ENCODE measurements at places on chromosomes 16 and 17. TPM values are rescaled to one million over a fixed set of nuclear protein-coding genes. Genes with fewer than 3 reads are reported as not detected.

DNA sequence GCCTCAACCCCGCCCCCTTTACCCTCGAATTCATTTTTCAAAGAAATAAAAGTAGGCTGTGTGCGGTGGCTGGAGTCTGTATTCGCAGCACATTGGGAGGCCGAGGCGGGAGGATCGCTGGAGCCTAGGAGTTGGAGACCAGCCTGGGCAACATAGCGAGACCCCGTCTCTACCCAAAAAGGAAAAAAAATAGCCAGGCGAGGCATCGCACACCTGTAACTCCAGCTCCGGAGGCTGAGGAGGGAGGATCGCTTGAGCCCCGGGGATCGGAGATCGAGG lies 671 bp upstream of the TOP2A start:
- H3K4me1 ChIP-seq: no peaks in the 10 kb centered on the region
- peak overlapping the region; percentile 42 for H3K27ac ChIP-seq
- peak overlapping the region; percentile 55 for H3K4me3 ChIP-seq
- DNase-seq: no peak
- no peaks in the 10 kb centered on the region for H3K36me3 ChIP-seq

DNA sequence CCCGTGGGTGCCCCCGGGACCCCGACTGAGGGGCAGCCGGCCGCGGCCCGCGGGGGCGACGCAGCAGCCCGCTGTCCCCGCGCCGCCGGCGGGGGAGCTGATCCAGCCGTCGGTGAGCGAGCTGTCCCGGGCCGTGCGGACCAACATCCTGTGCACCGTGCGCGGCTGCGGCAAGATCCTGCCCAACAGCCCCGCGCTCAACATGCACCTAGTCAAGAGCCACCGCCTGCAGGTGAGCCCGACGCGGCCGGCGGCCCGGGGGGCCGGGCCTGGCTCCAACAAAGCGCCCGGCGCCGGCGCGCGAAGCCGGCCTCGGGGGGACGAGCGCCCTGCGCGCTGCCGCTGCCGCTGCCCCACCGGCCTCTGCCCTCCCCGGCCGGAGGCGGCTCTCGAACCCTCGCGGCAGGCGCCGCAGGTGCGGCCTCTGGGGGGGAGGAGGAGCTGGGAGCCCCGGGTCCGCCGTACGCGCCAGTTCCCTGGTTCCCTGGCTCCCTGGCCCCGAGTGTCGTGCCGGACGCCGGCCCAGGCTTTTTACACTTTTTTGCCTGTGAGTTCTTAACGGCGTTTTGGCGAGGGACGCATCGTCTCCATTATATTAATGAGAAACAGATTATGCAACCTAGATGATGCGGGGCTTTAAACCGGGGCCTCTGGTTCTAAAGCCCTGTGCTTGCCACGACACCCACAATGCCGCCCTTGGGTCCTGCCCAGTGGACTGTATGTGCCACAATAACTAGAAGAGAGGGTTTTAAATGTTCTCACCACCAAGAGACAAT lies 521 bp downstream of the ATMIN start:
- peaks cover 11% of the 10 kb centered on the region for H3K36me3 ChIP-seq
- H3K4me3 ChIP-seq: peak overlapping the region; percentile 90

The PRSS8 gene
- not detected for total RNA-seq

DNA sequence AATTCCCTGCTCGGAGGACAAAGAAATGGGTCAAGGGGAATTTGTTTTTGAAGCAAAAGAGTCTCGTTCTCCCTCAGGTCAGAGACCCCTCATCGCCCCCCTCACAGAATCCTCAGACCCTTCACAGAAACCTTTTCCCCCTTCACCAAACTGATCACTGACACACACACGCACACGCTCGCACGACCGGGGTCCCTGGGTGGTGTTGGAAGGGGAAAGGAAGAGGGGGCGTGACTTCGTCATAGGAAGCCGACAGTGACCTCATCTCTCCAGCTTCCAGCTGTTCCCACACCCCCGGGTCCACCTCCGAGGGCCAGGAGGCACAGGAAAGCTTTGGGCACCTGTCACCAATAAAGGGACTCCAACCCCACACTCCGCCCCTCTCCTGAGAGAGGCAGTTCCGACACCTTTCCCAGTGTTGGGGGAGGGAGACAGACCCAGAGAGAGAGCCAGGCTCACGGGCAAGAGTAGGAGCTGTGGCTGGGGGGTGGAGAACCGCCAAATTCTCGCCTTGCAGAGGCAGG lies 1.2 kb downstream of the ASGR1 start:
- peaks cover 13% of the 10 kb centered on the region for H3K4me1 ChIP-seq
- no peaks in the 10 kb centered on the region for H3K27me3 ChIP-seq
- no peak for DNase-seq
- H3K27ac ChIP-seq: no peak overlapping the region
- peak overlapping the region; percentile 51 for H3K4me3 ChIP-seq

DNA sequence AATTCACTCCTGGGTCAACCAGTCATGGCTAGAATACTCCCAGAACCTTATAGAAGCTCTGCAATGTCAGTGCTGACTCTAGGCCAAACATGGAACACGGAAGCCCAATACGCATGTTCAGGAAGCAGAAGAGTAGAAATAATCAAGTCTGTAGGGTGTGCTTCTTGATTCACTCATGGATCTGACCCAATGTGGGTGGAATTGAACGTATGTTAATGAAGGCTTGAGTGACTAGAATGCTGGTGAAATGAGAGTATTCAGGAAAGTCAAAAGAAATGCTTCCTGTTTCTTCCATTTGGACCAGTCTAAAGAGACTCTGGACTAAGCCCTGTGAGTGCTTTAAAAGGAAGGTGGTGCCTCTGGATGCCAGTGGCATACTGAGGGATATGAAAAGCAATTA lies 395.0 kb downstream of the CDH13 start:
- no peaks in the 10 kb centered on the region for H3K27me3 ChIP-seq
- DNase-seq: no peak
- no peak overlapping the region for H3K27ac ChIP-seq
- no peaks in the 10 kb centered on the region for H3K4me1 ChIP-seq

GRCh38 chr17:67569015-67569451 lies 148.7 kb upstream of the NOL11 start:
- H3K4me3 ChIP-seq: no peak overlapping the region
- no peak overlapping the region for H3K27ac ChIP-seq
- H3K36me3 ChIP-seq: no peaks in the 10 kb centered on the region
- no peaks in the 10 kb centered on the region for H3K4me1 ChIP-seq
- no peaks in the 10 kb centered on the region for H3K27me3 ChIP-seq

The FBXW10 gene
- total RNA-seq: not detected

DNA sequence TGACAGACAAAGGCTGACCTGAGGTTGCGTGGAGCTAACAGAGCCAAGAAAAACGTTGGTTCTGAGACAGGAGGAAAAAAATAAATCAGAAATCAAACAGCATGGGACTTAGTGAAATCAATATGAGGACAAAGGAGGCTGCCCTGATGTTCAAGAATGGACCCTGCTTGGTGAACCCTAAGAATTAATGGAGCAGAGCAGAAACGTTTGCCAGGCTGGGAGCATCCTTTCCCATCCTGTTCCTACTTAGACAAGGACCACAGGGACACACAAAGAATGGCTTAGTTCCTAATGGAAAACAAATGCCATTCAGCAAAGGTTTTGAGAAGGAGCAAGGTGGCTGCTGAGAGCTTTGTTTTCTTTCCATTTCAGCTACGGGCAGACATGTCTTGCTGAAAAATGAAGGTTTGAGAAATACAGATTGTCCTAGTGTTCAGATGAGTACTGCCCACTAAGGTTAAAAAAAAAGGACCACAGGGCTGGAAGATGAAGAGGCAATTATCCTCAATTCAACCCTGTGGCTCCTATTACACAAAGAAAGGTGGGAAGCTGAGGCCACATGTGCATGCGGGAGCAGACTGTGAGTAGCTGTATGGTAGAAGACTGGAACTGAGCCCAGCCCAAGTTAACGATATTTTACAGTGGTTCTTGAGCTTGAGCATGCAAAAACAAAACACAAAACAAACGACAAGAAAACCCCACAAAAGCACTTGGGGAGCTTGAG lies 230.1 kb downstream of the SLC39A11 start:
- H3K27me3 ChIP-seq: no peaks in the 10 kb centered on the region
- H3K4me1 ChIP-seq: no peaks in the 10 kb centered on the region
- H3K4me3 ChIP-seq: no peak overlapping the region
- no peaks in the 10 kb centered on the region for H3K36me3 ChIP-seq
- no peak for DNase-seq
- H3K27ac ChIP-seq: no peak overlapping the region

DNA sequence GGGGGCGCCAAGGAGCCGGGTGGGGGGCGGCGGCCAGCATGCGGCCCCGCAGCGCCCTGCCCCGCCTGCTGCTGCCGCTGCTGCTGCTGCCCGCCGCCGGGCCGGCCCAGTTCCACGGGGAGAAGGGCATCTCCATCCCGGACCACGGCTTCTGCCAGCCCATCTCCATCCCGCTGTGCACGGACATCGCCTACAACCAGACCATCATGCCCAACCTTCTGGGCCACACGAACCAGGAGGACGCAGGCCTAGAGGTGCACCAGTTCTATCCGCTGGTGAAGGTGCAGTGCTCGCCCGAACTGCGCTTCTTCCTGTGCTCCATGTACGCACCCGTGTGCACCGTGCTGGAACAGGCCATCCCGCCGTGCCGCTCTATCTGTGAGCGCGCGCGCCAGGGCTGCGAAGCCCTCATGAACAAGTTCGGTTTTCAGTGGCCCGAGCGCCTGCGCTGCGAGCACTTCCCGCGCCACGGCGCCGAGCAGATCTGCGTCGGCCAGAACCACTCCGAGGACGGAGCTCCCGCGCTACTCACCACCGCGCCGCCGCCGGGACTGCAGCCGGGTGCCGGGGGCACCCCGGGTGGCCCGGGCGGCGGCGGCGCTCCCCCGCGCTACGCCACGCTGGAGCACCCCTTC lies 484 bp downstream of the FZD2 start:
- DNase-seq: peak; percentile 67
- H3K4me3 ChIP-seq: peak overlapping the region; percentile 87
- H3K36me3 ChIP-seq: no peaks in the 10 kb centered on the region
- peaks cover 7% of the 10 kb centered on the region for H3K4me1 ChIP-seq
- H3K27me3 ChIP-seq: no peaks in the 10 kb centered on the region

DNA sequence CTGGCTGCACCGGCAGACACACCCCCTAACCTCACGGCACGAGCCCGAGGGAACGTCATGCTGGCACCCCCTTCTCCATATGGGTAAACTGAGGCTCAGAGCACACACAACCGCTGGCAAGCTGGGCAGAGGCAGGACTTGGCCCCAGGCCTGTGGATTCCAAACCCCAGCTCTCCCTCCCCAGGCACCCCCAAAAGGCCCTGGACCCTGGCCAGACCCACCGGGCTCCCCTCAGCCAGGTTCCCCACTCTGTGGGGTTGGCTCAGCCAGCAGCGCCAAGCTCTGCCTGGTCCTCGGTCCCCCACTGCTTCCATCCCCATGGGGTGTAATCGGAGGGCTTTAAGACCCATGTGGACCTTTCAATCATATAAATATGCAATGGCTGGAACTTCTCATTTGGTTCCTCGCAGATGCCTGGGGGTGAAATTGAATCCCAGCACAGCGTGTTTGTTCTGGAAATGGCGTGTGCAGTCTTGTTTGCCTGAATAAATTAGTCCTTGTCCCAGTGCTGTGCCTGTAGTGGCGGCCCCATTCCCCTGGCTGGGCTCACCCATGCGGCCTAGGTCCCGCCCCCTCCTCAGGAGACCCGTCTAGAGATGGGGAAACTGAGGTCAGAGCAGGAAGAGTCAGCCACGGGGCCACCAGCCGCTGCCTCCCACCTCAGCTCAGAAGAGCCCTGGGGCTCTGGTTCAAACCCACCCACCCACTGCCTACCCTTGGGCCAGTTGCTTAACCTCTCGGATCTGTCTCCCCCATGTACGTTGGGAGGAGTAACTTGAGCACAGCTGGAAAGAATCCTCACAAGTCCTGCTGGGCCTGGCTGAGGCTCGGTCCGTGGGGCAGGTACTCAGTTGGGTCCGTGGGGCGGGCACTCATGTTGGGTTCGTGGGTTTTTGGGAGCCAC lies 57.3 kb downstream of the ZFPM1 start:
- no peak for DNase-seq
- no peak overlapping the region for H3K27ac ChIP-seq
- no peaks in the 10 kb centered on the region for H3K27me3 ChIP-seq
- H3K4me1 ChIP-seq: no peaks in the 10 kb centered on the region
- no peak overlapping the region for H3K4me3 ChIP-seq

DNA sequence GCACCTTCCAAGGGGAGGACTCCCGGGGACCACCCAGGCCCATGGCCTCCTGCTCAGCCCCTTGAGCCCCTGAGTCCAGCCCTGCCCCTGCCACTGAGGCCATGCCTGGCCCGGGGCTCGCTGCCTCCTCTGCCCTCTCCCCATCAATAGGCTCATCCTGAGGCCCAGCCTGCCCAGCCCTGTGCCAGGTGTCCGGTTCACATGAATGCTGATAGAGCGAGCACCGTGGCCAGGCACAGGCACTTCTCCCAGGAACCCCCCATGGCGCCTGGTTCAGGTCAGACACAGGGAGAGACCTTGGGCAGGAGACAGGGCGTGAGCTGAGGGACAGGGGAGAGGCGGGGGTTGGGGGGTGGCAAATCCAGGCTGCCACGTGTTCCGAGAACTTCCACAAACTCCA lies 2.8 kb upstream of the PVALEF start:
- no peak overlapping the region for H3K4me3 ChIP-seq
- no peak for DNase-seq
- H3K27ac ChIP-seq: no peak overlapping the region
- H3K4me1 ChIP-seq: peaks cover 3% of the 10 kb centered on the region
- H3K27me3 ChIP-seq: no peaks in the 10 kb centered on the region

DNA sequence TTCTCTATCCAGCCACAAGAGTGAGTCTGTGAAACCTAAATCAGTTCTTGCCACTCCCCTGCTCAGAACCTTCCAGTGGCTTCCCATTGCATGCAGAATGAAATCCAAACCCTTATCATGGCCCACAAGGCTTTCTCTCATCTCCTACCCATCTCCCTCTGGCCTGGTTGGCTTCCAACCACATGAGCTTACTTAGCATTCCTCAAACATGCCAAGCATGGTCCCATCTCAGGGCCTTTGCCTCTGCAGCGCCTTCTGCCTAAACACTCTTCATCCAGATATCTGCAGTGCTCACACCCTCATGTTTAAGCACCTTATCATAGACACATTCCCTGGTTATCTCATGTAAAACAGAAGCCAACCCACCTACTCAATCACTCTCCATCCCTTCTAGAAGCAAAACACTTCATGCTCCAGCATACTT lies 15.5 kb downstream of the TK2 start:
- peaks cover 72% of the 10 kb centered on the region for H3K36me3 ChIP-seq
- H3K27ac ChIP-seq: no peak overlapping the region
- no peaks in the 10 kb centered on the region for H3K4me1 ChIP-seq
- H3K27me3 ChIP-seq: no peaks in the 10 kb centered on the region
- DNase-seq: no peak
- no peak overlapping the region for H3K4me3 ChIP-seq

DNA sequence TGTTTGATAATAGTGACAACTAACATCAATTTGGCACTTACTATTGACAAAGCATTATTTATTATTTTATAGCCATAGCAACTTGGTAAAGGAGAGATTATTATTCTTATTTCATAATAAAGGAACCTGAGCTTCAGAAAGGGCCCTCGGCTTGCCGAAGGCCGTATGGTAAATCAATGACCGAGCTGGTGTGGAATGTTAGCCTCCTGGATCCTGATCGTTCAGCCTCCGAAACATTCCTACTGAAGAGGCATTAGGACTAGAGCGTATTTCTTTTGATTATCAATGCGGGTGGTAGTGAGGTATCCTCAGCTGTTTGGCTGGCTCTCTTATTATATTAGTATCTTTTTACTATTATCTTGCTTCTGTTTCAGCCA lies 199.3 kb upstream of the TBX2 start:
- H3K4me3 ChIP-seq: no peak overlapping the region
- H3K27ac ChIP-seq: peak overlapping the region; percentile 73
- peaks cover 4% of the 10 kb centered on the region for H3K4me1 ChIP-seq
- H3K27me3 ChIP-seq: no peaks in the 10 kb centered on the region

GRCh38 chr17:65374966-65375365 lies 186.5 kb downstream of the AXIN2 start:
- H3K36me3 ChIP-seq: no peaks in the 10 kb centered on the region
- no peaks in the 10 kb centered on the region for H3K4me1 ChIP-seq
- H3K4me3 ChIP-seq: no peak overlapping the region
- H3K27ac ChIP-seq: no peak overlapping the region

The HSD17B2 gene
- not detected for total RNA-seq

Data from ascending aorta (tissue), 2 donors.